ENCODE measurements at places on chromosomes 3 and 15.

DNA sequence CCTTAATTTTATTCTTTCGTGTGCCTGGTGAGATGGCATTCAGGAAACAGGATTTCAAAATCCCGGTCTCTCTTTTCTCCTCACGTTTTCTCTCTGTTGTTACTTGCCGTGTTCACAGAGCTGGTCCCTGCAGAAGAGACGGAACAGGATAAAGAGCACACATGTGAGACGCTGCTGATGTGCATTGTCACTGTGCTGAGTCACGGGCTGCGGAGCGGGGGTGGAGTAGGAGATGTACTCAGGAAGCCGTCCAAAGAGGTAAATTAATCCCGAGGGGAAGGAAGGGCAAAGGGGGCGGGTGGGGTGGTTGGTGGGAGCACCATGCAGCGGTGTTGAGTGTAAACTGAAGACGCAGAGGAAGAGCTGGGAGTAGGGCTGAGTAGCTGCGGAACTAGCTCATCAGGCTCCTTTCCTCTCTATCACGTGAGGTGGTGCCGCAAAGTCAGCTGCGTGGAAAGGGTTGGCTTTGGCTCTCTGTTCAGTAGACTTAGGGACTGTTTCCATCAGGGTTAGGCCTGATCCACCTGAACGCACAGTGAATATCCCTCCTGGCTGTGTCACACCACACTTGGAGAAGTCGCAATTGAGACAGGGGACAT, 164.8 kb upstream of the BHLHE40 start:
- no peak for DNase-seq

DNA sequence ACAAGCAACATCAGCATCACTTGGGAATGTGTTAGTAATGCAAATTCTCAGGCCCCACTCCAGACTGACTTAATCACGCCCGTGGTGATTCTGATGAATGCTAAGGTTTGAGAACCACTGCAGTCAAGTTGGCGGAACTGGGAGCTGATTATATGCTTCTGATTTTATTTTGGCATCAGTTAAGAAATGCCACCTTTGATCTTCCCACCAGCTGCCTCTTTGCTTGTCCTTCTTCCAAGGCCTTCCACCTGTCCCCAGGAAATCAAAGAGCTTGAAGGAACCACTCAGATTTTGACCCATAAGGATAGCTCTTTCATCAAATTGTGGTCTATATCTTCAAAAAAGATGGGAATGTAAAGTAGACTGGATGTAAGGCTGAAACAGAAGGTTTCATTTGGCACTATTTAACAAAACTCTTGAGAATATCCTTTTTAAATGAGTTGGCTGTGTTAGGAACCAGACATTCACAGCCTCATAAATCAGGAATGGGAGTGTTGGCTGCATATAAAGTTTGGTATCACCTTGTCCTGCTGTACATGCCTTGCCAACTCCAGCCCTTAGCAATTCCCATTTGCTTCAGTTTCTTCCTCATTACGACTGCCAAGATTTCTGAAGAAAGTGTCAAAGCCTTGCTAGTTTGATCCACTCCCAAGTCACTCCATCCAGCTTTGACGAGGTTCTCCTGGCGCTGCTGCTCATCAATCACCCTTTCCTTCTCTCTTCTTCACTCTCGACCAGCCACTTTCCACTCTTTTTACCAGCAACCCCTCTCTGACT, 125.8 kb upstream of the NPHP3 start:
- DNase-seq, result no peak

- no peak for DNase-seq
Measured at GRCh38 chr3:125349055-125349454, 26.1 kb downstream of the ZNF148 start.

DNA sequence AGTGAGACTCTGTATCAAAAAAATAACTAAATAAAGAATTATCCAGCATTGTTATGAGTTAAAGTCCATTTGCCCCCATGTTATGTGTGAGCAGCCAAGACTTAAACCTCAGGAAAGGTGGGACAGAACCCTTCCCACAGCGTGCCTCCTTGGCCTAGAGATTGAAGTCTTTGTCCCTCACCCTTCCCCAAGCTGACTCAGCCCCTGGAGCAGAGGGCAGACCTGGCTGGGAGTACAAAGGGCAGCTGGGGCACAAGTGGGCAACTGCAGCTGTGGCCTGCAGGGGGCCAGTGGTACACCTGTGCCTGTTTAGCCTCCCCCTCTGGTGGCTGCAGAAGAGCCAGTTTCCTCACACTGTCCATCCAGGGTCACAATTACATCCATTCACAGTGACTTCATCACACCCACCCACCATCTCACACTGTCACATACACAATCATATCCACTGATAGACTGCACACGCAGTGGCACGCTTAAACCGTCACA, 940 bp upstream of the ACY1 start:
- DNase-seq, result peak; percentile 55

DNA sequence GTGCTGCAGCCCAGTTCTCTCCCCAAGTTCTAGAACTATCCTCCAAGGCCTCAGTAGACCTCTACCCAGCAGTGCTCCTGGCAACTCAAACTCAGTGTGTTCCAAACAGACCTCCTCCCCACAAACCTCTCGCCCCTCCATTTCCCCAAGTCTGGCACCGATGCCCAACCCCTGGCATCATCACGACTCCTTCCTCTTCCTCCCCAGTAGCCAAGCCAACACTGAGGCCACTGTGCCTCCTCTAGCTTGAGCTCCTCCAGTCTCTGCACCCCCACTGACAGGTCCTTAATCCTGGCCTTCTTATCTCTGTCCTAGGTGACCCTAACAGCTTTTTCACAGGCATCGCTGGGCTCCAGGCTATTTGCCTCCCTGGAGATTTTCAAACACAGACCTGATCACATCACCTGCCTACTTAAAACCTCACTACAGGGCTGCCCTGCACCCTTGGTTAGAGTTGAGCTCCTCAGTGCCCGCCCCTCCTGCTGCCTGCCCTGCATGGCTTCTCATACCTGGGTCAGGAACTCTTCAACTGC, 6.8 kb downstream of the ARPIN start:
- no peak for DNase-seq
